ENCODE measurements at places on chromosomes 4 and X. TPM values are rescaled to one million over a fixed set of nuclear protein-coding genes. Genes with fewer than 3 reads are reported as not detected.

The VBP1 gene
- 81.3 TPM for polyA plus RNA-seq

The GPC3 gene
- 1,238 TPM for polyA plus RNA-seq

The KCNIP4 gene
- 10.6 TPM for polyA plus RNA-seq

The PPARGC1A gene
- 35.0 TPM for polyA plus RNA-seq

The SERPINA7 gene
- polyA plus RNA-seq: 0.10 TPM

The CYTL1 gene
- 9.9 TPM for polyA plus RNA-seq

The TMEM129 gene
- 38.6 TPM for polyA plus RNA-seq

The SCML2 gene
- 10.6 TPM for polyA plus RNA-seq

The DCAF12L2 gene
- polyA plus RNA-seq: 2.2 TPM

All from right renal pelvis (tissue), 4 donors.